H7 (cell line): ENCODE measurements at places on chromosomes 5 and 9.
A peak's percentile ranks its signal among the peaks of the same experiment; 100 is the strongest.

GRCh38 chr5:148974642-148975327 lies 88.1 kb downstream of the SH3TC2 start:
- DNase-seq = no peak

DNA sequence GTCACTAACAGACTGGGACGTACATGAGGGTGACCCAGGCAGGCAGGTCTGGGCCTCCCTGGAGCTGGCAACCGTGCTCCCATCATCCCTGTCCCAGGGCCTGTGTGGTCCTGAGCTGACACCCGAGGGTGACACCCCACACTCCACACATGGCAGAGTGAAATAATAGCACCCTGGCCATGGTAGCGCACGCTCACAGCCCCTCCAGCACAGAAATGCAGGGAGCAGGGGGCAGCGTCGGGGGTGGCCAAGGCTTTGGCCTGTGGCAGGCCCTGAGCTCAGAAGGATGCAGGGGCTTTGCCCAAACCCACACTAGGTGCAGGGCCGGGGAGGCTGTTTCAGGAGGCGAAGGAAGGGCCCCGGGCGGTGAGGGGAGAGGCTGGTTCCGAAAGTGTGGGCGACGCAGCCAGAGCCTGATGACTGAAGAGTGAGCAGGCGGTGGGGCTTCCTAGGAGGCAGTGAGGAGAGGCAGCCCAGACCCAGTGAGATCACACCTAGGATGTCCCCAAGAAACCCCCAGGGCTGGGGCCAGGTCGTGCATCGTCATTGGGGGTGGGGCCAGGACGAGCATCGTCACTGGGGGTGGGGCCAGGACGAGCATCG lies 12.9 kb downstream of the OR2V2 start:
- DNase-seq = peak; percentile 96

- DNase-seq = no peak
Measured at GRCh38 chr5:51371052-51371451, 12.2 kb upstream of the ISL1 start.

- peak; percentile 40 for DNase-seq
Measured at GRCh38 chr9:131112374-131113154, 12.8 kb upstream of the NUP214 start.

GRCh38 chr5:124206540-124206939 lies 539.9 kb downstream of the ZNF608 start:
- DNase-seq = no peak

- no peak for DNase-seq
Measured at GRCh38 chr5:136020383-136021015, 8.3 kb upstream of the TGFBI start.

GRCh38 chr5:148750614-148751013 lies 75.8 kb upstream of the ADRB2 start:
- no peak for DNase-seq

GRCh38 chr5:58275516-58275915 lies 184.4 kb downstream of the PLK2 start:
- no peak for DNase-seq

- DNase-seq = peak; percentile 88
Measured at GRCh38 chr9:134066913-134067851, 644 bp downstream of the BRD3 start.

DNA sequence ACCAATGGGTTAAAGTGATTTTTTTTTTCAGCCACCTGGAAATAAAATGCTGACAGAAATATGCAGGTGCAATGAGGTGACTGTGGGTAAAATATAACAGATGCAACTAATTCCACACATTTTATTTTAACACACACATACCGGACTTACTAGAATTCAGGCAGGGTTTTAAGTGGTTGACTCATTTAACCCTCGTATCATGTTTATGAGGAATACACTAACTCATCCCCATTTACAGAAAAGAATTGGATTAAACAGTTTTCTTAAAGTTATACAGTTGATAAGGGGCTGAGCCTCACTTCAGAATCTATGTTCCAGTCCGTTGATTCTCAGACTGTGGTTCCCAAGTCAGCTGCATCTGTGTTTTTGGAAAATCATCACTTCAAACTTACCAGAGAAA lies 207.5 kb downstream of the CHSY3 start:
- no peak for DNase-seq
